Stimulated activated CD4-positive, alpha-beta T cell treated with anti-CD3 and anti-CD28 coated beads, TNF-alpha, amount 100 ng/mL, for 48 hours (primary cell): ENCODE measurements at places on chromosomes 2 and 18.

DNA sequence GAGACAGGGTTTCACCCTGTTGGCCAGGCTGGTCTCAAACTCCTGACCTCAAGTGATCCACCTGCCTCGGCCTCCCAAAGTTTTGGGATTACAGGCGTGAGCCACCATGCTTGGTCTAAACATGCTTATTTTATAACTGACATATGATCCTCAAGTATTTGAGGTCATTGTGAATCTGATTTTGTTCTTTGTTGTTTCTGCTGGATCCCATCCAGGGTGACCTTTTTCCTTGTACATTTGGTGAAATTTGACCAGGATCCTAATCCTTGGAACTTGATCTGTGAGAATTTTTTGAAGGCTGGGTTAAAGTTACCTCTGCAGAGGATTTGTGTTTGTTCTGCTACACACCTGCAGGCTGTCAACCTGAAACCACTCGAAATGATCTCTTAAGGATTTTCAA lies 49.2 kb downstream of the NPAS2 start:
- DNase-seq = no peak

GRCh38 chr2:239804161-239805042 lies 220.7 kb downstream of the NDUFA10 start:
- DNase-seq = no peak

DNA sequence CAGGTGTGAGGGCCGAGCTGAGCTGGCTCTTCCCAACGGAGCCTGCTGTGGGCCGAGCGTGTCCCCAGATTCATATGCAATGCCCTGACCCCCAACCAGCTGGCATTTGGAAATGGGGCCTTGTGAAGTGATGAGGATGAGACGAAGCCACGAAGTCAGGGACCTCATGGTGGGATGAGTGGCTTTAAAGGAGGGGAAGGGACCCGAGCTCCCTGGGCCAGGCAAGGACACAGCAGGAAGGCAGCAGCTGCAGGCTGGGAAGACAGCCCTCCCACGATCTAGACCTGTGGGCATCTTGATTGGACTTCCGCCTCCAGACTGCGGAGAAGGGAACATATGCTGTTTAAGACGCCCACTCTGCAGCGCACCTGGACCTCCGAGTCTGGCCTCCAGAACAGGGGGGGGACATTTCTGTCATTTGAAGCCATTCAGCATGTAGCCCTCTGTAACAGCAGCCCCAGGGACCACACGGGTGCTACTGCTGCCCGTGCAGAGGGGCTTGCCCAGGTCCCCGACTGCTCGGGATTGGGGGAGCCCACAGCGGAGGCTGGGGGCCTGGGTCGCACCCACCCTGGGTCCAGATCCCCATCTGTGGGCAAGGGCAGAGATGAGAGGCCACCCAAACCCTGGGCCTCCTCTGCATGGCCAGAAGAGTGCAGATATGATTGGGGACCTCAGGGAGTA lies 27.2 kb downstream of the KIF1A start:
- no peak for DNase-seq

DNA sequence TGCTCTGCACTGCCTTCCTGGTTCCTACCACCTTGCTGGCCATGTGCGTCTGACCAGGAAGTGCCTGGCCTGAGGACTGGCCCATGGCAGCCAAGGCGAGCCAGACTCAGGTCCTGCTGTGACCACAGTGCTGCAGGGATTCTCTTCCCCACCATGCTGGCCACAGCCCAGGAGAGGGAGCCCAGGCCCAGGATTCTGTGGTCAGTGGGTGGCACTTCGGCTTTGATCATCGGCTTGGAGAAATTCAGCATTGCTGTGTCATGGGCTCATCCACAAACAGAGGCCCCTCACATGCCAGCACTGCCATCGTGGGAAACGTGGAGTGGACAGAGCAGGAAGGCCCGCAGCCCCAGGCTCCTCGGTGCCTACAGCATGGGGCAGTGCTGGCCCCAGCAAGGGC lies 211.6 kb downstream of the SEPTIN10 start:
- no peak for DNase-seq

- no peak for DNase-seq
Observed at GRCh38 chr2:78093436-78093835, 571.3 kb upstream of the LRRTM4 start.
